Left lung (tissue), 14 donors: ENCODE measurements at places on chromosomes 1 and 21. TPM values are rescaled to one million over a fixed set of nuclear protein-coding genes. Genes with fewer than 3 reads are reported as not detected.

AMIGO1 gene
- 8.1 TPM for total RNA-seq

YIPF1 gene
- 27.7 TPM for total RNA-seq

RAB25 gene
- total RNA-seq: 59.4 TPM

DNA sequence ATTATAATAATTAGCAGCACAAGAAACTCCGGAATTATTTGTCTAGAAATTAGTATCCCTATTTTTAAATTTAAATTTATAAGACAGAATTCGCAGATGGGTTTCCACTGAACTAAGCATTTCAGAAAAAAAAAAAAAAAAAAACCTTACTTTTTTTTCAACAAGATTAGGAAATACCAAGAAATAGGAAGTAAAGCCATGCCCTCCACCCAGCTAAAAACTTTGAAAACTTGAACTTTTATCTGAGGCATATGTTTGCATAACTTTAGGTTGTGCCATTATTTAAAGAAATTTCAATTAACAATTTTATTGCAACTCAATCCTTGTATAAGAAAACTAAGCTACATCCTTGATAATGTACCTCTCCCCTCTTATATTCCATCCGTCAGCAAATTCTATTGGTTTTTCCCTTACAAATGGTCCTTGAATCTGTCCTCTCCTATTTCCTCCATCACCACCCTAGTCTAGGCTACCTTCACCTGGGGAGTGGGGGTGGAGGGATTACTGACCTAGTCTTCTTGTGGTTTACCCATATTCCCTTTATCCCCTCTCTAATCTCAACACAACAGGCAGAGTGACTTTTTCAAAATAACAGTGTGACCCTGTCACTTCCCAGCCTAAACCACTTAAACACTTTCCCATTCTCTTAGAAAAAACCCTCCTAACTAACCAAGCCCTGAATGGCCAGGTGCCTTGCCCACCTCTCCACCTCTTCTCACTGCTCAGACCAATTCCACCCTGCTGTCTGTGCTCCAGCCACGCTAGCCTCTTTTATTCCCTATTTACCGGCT lies 1.4 kb upstream of the EVI5 start:
- H3K27me3 ChIP-seq: no peaks in the 10 kb centered on the region
- H3K4me1 ChIP-seq: peaks cover 41% of the 10 kb centered on the region
- no peaks in the 10 kb centered on the region for H3K36me3 ChIP-seq
- H3K4me3 ChIP-seq: peak overlapping the region; percentile 70

RAB42 gene
- total RNA-seq: 17.7 TPM

TSACC gene
- not detected for total RNA-seq

PRAMEF11 gene
- total RNA-seq: not detected

DNA sequence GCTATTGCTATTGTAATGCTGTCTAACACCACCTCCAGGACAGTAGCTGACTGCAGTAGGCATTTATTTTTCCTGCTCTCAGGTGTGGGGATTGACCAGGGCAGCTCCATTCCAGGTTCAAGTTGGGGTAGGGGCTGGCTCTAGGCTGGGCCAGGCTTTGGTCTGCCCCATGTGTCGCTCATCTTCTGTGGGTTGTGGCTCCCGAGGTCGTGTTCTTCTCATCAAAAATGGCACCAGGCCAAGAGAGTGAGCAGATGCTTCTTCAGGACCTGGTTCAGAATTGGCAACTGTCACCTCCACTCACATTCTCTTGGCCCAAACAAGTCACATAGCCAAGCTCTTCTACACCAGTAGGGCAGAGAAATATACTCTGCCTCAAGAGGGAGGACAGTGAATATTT lies 133.7 kb downstream of the PTPRU start:
- H3K27ac ChIP-seq: no peak overlapping the region
- no peak overlapping the region for H3K4me3 ChIP-seq
- no peaks in the 10 kb centered on the region for H3K27me3 ChIP-seq
- no peaks in the 10 kb centered on the region for H3K36me3 ChIP-seq
- no peak for DNase-seq
- H3K4me1 ChIP-seq: no peaks in the 10 kb centered on the region

RAP1GAP gene
- 44.2 TPM for total RNA-seq
